Stimulated activated CD4-positive, alpha-beta T cell treated with anti-CD3 and anti-CD28 coated beads, Interleukin-2, amount 100 ng/mL, for 48 hours (primary cell): ENCODE measurements at places on chromosomes 11 and 22.

DNA sequence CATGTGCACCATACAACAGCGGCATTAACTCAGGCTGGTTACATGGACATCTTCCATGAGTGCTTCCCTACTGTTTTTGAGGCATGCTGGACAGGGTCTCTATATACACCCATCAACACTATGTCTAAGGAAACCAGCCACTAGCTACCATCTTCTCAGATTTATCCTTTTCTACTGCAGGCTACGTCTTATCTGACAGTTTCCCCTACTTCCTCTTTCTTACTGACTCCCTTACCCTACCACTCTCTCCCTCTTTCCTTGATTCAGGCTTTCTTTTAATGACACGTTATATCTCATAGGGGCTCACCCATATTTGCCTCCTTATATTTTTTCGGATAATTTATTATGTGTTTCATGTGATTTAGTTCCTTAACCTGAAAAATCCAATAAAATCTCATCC, 41.8 kb downstream of the DDI1 start:
- no peak for DNase-seq

DNA sequence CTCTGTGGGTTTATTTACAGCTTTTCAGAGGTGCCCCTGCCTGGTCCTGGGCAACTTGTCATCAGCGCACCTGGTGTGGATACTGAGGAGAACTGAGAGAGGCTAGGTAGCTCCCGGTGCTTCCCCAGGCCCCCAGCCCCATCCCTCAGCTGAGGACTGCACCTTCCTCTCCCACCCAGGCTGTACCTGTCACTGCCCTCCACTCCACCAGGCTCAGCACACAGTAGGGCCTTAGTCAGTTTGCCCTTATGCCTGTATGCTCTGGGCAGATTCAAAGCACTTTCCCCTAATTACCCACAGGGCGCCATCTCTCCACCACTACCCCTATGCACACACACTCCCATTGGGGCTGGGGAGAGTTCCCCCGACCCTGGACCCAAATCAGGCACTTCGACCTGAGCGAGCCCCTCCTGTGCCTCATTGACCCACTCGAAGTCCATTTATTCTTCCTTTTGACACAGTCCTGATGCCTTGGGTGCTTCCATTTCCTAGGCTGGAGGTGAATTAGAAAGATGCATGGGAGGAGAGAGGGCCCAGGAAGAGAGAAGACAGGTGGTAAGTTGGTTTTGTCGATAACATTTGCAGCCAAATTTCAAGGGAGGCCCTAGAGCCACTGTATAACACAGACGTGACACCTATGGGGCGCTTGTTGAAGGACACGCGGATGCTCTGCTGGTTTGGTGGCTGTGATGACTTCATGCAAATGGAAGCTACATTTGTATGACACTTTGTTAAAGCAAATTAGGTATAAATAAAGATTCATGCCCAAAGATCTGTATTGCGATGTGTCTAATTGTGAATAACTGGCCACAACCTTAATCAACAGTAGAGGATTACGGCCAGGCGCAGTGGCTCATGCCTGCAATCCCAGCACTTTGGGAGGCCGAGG, 13.8 kb upstream of the PICK1 start:
- DNase-seq = no peak

- DNase-seq = no peak
Observed at GRCh38 chr22:33070600-33070999, 12.4 kb upstream of the SYN3 start.

- no peak for DNase-seq
Observed at GRCh38 chr22:30217698-30218560, 28.6 kb downstream of the LIF start.

DNA sequence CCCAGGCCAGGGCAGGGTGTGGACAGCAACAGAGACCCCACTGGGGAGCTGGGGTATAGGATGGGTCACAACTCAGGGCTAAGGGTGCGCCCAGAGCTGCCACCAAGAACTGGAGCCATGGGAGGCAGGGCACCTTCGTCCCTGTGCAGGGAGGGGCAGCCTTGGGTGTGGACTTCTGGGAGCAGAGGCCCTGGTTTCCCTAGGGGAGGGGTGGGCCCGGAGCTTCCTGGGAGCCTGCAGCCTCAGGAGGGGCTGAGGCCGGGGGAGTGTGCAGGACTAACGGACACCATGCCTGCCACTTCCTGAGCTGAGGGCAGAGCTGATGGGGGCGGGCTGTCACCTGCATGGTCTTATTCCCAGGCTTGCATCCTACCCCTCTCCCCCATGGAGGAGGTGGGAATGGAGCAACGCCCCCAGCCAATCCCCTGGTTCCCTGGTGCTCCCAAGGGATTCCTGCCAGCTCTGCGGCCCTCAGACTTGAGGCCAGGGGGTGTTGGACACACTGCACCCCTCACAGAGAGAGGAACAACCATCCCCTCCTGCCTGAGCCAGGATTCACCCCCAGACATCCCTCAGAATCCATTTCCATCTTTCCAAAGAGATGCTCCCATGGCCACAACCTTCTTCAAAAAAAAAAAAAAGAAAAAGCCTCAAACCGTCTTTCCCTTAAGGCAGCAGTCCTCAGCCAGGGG, 225.7 kb downstream of the CTTN start:
- DNase-seq = no peak

- DNase-seq = no peak
Observed at GRCh38 chr11:12671370-12671769, 2.9 kb upstream of the TEAD1 start.

DNA sequence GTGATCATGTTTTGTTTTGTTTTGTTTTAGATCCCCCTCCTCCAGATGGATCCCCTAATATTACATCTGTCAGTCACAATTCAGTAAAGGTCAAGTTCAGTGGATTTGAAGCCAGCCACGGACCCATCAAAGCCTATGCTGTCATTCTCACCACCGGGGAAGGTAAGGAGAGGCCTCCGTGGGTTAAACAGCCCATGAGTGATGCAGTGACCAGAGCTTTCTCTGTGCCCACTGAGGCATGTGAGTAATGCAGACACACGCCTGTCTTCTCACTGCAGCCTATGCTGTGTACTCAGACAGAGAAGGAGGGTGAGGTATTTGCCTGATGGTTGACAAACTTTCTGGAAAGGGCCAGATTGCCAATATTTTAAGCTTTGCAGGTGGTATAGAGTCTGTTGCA, 73.7 kb upstream of the OR4B1 start:
- no peak for DNase-seq

DNA sequence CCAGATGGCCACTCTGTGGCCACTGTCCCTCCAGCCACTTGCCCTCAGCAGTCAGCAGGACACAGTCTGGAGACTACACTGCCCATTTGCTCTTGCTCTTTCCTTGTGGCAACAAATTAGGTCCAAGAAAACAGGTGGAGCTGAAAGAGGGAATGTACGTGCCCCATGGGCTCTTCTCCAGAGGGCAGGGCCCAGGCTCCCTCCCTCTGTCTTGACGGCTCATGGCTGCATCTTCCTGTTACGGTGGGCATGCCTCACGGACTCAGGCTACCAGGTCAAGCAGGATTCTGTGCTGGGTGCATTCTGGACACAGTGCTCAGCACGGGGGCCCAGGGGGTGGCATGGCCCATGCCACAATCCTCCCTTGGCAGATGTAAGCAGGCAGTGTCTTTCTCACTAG, 71.3 kb downstream of the MED15 start:
- no peak for DNase-seq

- no peak for DNase-seq
Observed at GRCh38 chr22:46796566-46797195, 34.2 kb downstream of the TBC1D22A start.

DNA sequence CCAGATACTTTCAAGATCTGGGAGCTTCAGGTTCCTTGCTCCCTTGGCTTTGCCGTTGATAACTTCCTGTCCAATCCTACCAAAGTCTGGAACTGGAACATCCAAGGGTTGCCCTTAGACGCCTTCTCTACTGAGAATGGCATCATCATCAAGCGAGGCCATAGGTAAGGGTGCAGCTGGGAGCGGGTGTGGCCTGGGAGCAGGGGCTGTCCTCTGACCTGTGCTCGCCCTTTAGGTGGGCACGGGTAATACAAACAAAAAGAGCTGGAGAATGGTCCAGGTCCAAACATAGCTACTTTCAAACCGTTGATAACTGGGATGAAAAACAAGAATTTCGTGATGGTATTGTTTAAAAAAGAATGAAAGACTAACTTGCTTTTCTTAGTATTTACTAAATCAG, 25.0 kb downstream of the CASP12 start:
- DNase-seq = no peak

DNA sequence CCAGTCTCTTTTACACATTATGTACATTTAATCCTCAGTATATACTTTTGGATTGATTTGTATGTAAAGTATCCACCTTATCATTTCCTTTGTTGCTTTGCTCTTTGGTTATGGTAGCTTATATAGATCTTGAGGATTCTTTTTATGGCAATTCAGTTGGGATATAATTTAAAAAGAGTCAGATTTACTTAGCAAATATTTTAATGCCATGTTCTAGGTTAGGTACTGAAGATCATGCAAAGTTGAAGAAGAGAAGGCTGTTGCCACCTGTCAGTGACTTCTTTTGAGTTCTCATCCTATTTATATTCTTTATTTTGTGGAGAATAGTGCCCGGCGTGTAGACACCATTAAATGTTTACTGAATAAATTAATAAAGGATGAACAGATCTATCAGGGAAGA, 279.7 kb downstream of the TMEM135 start:
- DNase-seq = no peak

DNA sequence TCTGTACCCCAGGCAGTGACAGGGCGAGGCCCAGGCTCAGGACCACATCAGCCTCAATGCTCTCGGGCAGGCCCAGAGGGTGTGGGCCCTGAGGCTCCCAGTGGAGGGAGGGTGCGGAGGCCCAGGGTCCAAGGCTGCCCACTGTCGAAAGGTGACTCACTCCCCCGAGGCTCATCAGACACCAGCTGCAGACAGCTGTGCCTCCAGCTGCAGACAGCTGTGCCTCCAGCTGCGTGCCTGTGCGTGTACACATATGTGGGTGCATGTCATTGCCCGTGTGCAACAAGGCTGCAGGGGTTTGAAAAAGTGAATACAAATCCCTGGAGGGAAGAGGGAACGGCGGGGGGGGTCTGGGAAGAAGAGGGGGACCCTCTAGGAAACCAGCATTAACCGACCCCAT, 134.3 kb downstream of the BRD1 start:
- no peak for DNase-seq
